ENCODE measurements at places on chromosomes 7 and 10. TPM values are rescaled to one million over a fixed set of nuclear protein-coding genes. Genes with fewer than 3 reads are reported as not detected.

DNA sequence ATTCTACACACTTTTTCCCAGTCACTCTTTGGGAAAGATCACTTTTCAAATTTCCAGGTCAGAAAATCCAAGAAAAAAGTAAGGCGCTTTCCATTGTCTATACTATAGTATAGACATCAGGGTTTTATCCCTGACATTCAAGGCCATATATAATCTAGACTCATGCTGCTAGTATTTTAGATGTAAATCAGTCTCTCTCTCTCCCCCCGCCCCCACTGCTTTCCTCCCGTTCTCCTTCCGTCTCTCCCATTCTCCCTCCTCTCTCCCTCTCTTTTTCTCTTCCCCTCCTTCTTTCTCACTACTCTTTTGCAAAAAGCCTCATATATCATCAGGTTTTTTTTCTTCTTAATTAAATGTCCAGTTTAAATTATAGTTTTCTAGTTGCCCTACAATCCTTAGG is 154.8 kb downstream of the PHF14 start:
- no peak for DNase-seq

DNA sequence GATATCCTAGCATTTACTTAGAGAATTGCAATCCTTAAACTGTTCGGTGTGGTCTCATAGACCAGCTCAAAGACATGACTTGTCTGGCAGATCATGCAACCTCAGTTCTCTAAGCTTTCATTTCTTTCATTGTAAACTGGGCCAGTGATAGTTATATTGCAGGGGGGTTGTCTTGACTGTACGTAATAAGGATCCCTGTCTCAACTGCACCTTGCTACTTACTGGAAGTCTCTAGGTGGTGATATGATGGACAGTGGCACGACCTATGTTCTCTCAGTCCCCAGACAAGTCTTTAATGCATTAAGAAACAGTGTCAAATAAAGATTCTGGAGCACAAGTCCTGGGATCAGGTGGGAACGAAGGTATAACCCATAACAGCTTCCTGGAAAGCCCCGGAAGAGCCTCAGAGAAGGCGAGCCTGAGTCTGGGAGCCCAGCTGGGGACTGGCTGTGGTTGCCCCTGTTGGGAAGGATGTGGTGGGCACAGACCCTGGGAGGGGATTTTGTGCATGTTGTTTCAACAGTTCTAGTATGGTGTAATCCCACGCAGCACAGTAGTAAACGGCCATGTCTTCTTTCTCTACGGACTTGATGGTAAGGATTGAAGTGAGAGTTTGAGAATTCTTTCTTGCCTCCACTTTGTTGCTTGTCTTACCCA is 26.0 kb upstream of the TARP start:
- no peak for DNase-seq

GRCh38 chr7:157700231-157701005 is 363.6 kb downstream of the DNAJB6 start:
- DNase-seq: no peak

DNA sequence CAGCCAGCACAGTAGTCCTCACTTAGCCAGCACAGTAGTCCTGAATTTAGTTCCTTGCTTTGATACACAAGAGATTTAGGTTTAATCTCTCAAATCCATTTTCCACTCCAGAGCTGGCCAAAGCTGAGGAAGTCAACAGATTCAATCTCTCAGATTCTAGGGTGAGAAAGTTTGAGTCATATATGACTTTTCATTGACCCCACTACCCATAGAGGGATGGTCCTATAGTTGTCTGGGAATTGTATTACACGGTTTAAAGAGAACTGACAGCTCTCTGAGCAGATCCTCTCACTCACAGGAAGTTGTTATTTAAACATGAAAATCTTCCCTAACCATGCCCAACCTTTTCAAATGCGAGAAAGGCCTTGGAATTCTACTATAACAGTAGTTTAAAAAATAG is 641.8 kb upstream of the SEMA3D start:
- DNase-seq: peak; percentile 20

GRCh38 chr10:72375173-72375572 is 20.5 kb upstream of the DNAJB12 start:
- peak; percentile 48 for DNase-seq

- DNase-seq: no peak
Measured at GRCh38 chr7:9407816-9408215, 974.4 kb downstream of the NXPH1 start.

DNA sequence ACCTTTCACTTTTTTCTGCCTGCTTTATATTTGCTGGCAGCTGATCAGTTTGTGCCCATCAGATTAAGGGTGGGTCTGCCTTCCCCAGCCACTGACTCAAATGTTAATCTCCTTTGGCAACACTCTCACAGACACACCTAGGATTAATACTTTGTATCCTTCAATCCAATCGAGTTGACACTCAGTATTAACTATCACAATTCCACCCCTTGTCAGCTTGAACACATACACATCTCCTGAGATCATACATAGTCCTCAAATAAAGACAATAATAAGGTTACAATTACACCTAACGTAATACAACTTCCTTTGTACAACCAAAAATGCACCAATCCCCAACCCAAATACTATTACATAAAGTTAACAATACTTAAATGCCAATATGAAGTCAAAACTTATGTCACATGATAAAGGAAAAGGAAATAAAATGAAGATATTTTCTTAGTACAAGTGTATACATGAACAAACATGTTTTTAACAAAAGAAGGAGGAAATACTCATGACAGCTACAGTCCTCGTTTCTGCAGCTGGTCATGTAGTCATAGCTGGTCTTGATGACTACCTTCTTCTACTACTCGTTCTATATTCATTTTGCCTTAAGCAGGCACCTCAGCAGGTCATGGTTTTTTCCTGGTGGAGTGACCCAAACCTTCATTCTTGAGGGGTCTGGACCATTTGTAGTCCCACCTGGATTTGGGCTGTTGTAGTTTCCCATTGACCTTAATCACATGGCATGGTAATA is 96.7 kb upstream of the CABCOCO1 start:
- no peak for DNase-seq

- no peak for DNase-seq
Measured at GRCh38 chr7:138606236-138606635, 94.9 kb downstream of the SVOPL start.

DNA sequence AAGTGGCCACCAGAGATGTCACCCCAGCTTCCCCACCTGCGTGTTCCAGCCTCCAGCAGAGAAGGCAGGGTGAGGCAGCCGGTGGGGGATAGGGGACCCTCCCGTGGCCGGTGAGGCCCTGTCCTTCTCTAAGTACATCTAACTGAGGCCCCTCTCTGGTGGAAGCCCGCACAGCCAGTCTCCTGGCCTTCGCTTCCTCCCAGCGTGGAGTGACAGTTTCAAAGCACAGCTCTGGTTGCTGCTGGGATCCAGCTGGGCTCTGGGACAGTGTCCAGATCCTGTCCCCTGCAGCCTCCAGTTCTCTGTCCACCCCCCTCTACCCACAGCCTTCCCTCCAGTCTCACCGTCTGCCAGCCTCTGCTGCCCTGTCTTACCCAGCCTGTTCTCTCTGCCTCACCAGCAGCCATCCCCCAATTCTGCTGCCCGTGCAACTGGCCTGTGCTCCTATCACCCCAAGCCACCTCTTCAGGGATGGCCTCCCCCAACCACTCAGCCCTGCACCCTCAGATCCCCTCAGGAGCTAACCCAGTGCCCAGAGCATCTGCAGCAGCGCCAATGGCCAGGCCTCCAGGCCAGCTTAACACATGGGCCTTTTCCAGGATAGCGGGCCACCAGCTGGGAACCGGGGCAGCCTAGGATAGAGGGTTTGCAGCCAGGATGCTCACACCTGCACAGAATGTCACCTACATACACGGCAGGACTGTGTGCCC is 16.3 kb upstream of the SH2B2 start:
- DNase-seq: no peak

DNA sequence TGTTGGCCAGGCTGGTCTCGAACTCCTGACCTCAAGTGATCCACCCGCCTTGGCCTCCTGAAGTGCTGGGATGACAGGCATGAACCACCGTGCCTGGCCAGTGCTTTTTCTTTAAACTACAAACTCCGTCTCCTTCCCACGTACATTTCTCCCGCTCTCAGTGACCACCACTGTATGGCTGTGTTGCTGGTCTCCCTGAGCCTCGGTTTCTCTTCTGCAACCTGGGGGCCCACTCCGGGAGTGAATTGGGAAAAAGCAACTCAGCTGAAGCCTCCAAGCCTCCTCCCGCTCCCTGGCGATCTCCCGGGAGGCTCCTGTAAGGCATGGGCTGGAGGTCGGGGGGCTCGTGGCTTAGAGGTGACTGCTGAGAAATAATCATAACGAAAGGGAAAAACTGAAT is 136.3 kb downstream of the ELFN1 start:
- no peak for DNase-seq

- peak; percentile 45 for DNase-seq
Measured at GRCh38 chr7:105136221-105136620, 122.2 kb downstream of the KMT2E start.

DNA sequence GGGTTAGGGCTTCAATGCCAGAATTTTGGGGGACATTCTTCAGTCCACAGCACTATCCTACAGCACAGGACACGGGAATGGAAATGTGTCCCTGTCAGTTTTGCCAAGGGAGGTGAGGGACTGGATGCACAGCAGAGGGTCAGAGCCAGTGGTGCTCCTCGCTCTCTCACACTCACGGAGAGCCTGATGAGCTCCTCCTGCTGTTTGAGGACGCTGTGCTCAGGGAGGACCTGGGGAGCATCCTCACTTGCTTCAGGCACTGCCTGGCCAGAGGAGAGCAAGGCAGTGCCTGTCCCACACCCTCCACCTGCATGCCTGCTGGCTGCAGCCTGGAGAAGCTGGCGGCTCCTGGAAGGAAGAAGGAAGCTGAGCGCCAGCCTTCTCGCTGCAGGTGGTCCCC is 58.6 kb downstream of the RAMP3 start:
- DNase-seq: no peak

DNA sequence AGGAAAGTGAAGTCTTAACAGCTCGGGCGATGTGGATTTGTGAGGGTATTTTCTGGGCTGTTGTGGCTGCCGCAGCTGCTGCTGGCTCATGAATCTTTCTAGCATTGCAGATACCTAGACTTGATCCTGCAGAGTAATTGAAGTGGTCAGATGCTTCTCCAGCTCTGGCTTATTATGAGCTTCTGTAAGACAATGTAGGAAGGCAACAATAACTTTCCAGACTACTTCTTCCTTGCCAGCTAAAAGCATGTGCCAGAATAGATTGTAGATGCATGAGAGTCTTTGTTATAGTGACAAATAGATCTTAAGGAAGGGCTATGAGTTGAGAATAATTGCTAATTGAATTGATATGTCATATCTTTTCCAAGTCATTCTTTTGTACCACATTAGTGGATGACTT is 461.4 kb upstream of the POT1 start:
- no peak for DNase-seq

DNA sequence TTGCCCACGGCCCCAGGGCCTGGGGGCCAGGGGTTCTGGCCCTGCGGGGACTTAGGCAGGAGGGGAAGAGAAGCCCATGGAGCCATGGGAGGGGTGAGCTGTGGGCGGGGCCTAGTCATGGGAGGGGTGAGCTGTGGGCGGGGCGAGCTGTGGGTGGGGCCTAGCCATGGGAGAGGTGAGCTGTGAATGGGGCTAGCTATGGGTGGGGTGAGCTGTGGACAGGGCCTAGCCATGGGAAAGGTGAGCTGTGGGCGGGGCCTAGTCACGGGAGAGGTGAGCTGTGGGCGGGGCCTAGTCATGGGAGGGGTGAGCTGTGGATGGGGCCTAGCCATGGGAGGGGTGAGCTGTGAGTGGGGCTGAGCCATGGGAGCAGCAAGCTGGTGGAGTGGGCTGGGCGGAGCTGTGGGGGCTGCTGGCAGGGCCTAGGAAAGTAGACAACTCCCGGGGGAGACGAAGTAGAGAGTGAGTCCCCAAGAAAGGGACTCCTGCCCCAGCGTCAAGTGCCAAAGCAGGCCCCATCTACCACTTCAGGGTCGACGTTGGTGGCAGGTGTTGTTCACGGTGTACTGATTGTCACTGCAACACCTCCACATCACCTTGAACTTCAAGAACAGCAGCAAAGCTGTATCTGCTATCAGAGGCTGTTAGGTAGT is 19.2 kb upstream of the TTYH3 start:
- peak; percentile 64 for DNase-seq

DNA sequence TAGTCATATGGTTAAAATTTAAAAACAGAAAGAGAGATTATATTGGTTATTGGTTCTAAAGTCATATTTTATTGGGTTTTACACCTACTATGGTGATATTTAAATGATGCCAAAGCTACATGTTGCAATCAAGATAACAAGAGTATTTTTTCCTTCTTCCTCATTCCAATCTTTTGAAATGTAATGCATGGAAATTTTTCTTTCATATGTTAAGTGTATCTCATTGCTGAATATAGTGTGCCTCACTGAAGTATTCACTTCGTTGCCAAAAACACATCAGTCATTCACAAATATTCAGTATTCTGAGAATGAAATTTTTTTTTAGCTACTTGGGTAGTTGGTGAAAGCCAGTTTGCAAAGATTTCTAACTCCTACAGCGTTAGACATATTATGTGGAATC is 19.5 kb downstream of the HDAC9 start:
- DNase-seq: no peak

DNA sequence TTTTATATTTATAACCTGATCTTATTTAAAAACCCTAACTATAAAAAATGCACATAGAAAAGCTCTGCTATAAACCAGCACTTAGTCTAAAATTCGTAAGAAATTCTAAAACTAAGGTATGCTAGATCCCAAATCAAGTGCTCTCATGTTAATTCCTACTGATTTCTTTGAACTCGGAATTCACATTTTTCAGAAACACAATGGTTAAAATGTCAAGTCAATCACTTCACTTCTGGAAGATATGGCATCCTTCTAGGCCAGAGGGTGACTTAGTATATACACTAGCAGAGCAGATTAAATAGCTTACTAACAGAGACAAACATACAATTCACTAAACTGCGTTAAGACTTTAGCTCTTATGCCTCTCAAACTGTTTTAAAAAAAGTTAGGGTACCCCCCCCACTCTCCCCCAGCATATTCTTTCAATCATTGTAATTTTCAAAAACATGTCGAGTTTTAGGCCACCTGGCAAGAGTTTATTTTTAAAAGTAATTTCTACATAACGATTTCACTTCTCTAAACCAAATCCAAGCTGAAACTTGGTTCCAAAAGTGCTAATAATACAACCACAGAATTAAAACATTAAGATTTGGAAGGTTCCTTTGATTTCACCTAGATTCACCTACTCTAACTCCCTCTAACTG is 129.4 kb downstream of the NRBF2 start:
- DNase-seq: no peak

GRCh38 chr10:33015761-33016547 is 57.9 kb upstream of the ITGB1 start:
- peak; percentile 85 for DNase-seq

LGI1 gene
- total RNA-seq: not detected

OR2A5 gene
- under 0.01 TPM for total RNA-seq

TDRD1 gene
- not detected for total RNA-seq

SFTPD gene
- total RNA-seq: not detected

SDK1 gene
- 0.08 TPM for total RNA-seq

NRAP gene
- total RNA-seq: 0.13 TPM

NPFFR1 gene
- not detected for total RNA-seq

TRIM56 gene
- total RNA-seq: 7.5 TPM

LHPP gene
- total RNA-seq: 5.7 TPM

RPS24 gene
- 2,942 TPM for total RNA-seq

PROSER2 gene
- total RNA-seq: 5.9 TPM
